Activated T-cell treated with anti-CD3 and anti-CD28 coated beads, Interleukin-2, amount 50 U/mL, for 1 hour (primary cell): ENCODE measurements at places on chromosomes 7 and 10.

GRCh38 chr10:113151190-113151666 lies 201.2 kb downstream of the TCF7L2 start:
- no peak for DNase-seq

DNA sequence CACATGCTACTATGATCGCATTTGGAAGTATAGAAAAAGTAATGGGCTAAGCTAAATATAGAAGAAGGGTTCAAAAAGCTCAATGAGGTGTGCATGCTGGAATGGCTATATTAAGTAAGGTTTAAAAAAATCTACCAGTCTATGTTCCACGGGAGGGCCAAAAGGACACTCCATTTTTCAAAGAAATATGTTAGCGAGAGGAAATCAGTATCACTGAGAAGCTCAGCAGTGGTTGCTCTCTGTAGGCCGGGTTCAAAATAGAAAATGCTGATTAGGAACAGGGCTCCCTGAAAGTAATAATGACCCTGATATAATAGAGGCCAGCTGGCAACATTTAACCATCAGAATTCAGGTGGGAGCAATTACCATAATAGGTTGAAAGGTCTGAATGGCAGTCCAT lies 224.5 kb upstream of the SEMA3E start:
- no peak for DNase-seq

GRCh38 chr7:155331396-155331795 lies 33.7 kb downstream of the INSIG1 start:
- DNase-seq: no peak

GRCh38 chr7:52071744-52072143 lies 755.1 kb upstream of the COBL start:
- DNase-seq: no peak

DNA sequence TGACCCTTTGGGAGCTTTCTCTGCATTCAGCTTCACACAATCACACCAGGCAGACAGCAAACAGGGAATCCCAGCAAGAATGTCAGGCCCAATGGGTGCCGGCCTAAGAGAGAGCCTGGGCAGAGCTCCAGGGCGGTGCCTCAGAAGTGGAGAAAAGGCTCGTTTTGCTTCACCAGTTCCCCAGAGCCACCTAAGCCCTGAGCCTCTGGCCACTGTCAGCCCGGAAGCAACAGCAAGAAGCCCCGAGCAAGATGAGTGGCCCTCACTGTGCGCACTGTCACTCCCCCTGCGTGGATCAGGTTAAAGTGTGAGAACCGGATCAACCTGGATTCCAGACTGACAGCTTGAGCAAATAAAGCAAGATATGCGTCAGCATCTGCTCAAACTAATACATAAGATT lies 14.7 kb downstream of the CNPY1 start:
- no peak for DNase-seq

GRCh38 chr10:118971876-118972275 lies 57.6 kb upstream of the NANOS1 start:
- DNase-seq: no peak

DNA sequence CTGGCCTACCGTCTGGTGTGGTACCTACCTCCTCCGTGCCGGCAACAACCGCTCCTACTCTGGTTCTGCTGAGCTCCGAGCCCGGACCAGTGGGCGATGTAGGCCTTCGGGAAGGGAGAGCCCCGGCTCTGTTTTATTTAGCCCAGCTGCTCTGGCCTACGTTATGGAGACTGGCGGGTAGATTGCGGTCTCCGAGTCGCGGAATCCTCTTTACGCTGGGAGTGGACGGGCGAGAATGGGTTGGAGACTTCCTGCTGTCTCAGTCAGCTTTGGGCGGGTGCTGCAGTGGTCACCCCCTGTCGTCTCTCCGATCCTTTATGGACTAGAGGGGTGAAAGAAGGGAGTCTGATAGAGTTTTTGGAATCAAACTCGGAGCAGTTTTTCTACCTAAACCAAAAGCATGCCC lies 406 bp downstream of the CBLL1 start:
- DNase-seq: no peak

DNA sequence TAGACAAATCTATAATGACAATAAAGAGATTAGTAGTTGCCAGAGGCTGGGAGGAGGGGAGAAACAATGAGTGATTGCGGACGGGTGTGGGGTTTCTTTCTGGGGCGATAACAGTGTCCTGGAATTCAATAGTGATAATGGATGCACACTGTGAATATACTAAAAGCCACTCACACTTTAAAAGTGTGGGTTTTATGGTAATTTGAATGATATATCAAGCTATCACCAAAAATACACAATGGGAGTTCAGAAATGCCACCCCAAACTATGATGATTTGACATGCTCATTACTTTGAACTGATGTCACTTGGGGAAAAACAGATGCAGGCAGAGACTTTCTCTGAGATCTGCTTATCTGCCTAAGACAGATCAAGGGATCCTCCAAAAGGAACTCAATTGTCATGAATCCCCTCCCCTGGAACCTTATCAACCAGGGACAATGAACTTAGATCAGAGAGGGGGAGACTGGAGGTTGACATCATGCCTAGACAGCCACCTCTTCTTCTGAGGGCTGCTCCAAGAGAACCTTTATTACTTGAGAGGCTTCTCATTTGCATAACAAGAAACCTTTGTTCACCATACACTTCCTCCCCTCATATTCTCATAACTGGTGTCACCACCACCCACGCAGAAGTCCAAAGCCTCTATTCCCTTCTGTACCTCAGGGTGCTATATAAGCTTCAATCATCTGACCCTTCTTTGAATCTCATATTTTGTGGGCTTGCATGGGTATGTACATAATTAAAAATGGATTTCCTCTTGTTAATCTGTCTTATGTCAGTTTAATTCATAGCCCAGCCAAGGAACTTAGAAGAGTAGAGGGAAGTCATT lies 14.8 kb upstream of the ZC3HAV1 start:
- DNase-seq: no peak

DNA sequence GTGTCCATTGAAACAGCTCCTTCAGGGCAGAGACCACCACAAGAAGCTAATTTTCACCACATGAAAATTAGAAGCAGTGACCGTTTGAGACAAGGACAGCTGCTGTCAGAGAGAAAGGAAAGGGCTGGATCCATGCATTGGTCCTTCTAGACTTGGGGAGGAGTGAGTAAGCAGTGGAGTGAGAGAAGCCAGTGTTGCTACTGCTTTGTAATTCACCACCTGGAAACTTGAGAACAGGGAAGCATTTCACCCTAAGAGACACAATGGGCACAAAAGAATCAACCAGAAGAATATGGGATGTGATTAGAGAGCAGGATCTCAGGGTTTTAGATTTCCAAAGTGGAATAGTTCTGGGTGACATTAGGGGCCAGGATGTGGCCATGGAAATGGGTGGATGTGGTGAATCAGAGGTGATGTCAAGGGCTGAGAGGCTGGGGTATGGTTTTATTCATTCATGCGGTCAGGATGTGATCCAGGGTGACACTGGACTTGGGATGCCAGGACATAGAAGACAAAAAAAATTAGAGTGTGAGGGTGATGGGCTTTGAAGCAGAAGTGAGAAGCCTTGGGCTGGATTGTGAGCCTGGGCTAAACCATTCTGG lies 61.6 kb downstream of the DENND11 start:
- no peak for DNase-seq

DNA sequence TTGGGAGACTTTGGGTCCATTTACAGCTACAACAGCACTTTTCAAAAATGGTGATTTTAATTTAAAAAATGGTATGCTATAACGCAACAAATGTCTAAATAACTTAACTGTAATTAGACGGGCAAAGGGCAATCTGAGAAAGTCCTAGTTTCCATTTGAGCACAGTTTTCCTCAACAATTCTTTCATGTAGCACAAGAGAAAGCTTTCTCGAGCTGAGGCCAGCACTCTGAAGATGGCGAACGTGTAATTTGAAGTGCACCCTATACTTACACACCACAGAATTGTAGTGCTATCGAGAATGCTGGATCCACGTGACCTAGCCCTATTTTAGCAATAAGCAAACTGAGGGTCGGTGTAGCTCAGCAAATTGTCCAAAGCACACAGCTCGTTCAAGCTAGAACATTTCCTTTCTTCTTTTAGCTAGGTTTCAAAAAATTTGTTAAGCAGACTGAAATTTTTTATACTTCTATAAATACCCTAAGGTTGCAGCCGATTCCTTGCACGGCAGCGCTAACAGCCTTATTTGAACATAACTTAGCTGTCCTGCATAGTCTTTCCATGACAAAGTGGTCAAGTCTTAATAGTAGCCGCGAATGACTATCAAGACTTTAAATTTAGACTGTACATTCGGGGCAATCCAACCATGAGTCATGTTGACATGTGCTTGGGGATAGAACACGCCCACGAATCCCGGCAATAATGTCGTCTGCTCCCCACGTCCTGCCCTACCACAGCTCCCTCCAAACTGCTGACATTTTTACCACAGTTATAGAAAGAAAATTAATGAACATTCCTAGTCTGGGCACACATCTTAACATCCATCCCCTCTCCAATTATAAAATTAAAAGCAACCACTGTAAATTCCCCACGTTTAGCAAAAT lies 10.0 kb downstream of the KLF6 start:
- no peak for DNase-seq

DNA sequence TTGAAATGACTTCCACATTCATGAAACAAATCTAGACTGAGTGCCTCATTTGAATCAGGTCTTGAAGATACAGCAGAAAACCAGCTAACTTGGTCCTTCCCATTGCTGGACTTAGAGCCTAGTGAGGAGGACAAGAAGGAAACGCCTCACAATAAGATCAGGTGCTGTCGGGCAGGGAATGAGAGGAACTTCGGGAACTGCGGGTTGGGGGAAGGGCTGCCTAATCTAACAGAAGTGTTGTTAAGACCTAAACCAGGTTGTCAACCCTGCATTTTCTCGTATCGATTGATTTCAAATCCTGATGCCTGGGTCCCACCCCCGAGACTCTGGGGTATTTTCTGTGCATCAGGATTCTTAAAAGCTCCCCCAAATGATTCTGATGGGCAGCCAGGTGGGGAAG lies 26.3 kb downstream of the MACROH2A2 start:
- DNase-seq: no peak

DNA sequence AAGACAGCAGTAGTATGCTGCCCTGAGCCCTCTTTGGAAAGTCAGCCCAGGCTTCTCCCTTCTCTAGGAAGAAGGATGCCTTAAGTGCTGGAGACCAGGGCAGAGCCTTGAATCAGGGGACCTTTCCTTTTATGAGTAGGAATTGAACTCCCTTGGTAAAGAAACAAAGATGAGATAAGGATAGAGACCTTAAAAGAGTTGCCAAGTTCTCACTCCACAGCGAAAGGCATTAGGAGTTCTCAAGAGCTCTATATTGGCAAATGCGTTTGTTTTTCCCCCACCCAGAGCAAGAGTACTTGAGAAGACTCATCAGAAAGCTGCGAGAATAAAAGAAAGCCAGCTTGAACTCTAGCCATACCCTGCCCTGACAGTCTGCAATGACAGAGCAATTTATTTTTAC lies 72.9 kb upstream of the OGDHL start:
- no peak for DNase-seq

GRCh38 chr10:47101807-47102206 lies 190.6 kb downstream of the PTPN20 start:
- DNase-seq: no peak

- DNase-seq: no peak
Observed at GRCh38 chr7:40595832-40596231, 461.0 kb downstream of the SUGCT start.

DNA sequence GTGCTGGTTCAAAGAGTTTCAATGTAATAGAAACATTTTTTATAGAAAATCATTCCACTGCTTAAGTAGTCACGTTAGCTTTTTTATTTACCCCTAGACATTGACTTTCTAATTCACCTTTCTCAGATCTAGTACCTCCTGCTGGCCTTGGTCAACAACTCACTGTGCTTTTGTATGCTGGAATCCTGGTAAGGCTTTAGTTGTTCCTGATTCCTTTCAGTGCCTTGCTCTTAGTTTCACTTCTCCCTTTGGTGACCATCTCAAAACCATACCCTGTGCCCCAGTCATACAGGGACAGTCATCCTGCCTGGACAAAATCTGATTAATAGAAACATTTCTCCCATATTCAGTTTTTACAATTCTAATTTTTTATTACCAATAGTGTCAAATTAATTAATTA lies 130.2 kb downstream of the GPR37 start:
- no peak for DNase-seq

- DNase-seq: no peak
Observed at GRCh38 chr7:22722536-22723180, 4.3 kb upstream of the IL6 start.

GRCh38 chr10:127873901-127874470 lies 18.8 kb downstream of the CLRN3 start:
- DNase-seq: no peak

- no peak for DNase-seq
Observed at GRCh38 chr7:82258181-82258580, 185.4 kb downstream of the CACNA2D1 start.

DNA sequence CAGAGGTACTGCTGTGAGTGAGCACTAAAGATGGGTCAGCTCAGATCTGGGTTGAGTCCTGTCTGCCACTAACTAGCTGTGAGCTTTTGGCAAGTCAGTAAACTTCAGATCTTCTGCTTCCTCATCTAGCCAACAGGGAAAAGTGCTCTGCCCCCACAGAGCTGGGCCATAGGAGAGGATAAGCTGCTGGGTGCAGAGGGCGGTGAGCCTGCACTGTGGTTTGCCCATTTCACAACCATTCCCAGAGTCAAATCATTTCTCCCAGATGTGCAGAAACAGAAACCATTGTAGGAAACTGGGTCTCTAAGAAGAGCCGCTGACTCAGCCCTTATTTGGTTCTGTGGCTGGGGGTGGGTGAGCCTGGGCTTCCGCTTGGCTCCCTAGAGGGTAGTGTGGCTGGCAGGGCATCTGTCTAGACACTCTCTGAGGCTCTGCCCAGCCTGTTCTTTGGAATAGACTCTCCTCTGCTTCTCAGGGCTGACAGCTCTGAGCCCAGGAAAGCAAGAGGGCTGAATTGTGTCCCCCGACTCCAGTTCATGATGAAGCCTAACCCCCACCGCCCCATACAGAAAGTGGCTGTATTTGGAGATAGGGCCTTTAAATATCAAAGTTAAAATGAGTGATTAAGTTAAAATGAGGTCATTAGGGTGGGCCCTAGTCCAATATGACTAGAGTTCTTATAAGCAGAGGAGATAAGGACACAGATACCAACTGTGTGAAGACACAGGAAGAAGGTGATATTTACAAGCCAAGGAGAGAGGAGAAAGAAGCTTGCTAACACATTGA lies 29.5 kb upstream of the ARHGAP22 start:
- peak; percentile 29 for DNase-seq

GRCh38 chr7:49433794-49434193 lies 339.6 kb upstream of the VWC2 start:
- no peak for DNase-seq
